ENCODE measurements at places on chromosomes 5 and 9.

DNA sequence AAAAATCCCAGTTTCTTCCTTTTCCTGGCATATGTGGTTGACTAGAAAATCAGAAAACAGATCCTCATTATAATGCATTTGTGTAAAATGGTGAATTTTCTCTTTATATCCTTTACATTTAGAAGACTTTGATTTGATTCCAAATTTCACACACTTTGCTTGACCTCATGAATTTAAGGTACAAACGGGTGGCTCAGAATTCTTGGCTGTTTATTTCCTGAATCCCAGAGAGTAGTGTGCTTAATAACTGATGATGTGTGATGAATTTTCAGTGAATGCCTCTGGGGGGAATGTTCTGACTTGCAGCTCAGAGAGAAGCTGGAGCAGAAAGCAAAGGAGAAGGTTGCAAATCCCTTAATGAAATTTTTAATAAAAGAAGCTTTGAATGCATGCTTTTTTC, 126.8 kb downstream of the SPATA31D1 start:
- DNase-seq = no peak

- no peak for DNase-seq
These were observed 80.3 kb downstream of the CDH6 start for GRCh38 chr5:31273631-31274378.

DNA sequence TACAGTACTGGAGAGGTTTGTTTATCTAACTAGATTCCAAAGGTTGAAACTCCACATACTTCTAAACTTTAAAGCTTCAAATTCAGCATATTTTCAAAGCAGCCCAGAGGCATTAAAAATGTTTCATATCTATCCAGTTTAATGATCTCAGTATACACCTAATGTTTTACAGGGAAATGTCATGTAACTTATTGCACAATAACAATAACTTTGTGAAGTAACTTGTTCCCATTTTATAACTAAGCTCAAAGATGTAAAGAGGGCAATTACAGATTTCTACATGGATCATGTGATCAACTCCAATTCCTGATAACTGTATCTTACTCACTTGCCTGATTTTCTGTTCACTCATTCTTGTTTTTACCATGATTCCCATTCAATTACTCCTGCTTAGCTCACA, 610.0 kb downstream of the TAF11L14 start:
- no peak for DNase-seq

GRCh38 chr9:109681301-109681700, 98.7 kb upstream of the PALM2AKAP2 start:
- DNase-seq = no peak

DNA sequence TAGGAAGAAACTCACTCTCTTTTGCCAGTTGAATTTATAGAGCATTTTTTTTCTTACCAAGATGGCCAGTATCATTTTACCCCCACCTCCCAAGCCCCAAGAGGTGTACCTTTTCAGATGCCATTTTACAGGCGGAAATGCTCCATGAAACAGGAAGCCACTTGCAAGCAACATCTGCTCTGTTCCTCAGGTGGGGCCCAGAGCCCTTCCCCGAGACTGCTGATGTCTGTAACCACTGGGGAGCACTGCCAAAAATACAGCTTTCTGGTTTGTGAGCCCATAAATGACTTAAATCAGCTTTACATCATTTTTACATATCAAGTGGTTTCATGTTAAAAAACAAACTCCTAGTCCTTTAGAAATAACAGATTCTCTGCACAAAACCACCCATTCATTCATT, 42.9 kb upstream of the GARNL3 start:
- no peak for DNase-seq

- DNase-seq = no peak
These were observed 2233.8 kb upstream of the C9orf72 start for GRCh38 chr9:29806937-29807618.

- DNase-seq = peak; percentile 79
These were observed at the start of gene ERGIC1 for GRCh38 chr5:172833686-172834414. ERGIC1 (plus strand) TSS chr5:172834251; CDS start chr5:172834414, 163 bp downstream.

DNA sequence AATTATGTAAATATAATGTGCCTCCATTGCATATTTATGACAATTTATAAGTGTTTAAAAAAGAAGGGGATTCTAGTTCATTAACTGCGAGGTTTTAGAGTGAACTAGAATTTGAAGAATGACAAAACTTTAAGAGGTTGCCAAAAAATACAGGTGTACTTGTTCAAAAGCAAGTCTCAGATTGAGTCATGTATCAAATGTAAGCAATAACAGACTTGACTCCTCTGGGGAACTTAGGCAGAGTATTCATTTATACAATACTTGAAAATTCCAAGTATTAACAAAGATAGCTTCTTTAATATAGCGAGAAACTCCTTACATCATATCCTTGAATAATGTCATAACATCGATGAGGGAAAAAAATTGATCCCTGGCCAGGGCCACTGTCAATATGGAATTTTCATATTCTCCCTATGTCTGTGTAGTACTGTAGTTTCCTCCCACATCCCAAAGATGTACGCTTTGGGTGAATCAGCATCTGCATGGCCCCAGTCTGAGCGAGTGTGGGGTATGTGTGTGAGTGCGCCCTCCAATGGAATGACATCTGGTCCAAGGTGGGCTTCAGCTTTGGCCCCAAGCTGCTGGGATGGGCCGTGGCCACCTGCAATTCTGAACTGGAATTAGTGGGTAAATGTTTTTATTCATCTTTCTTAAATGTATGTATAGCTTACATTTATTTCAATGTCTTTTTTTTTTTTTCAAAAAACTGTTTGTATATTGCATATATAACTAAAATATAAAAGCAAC, 70.1 kb downstream of the RIC1 start:
- no peak for DNase-seq
